ENCODE measurements at places on chromosomes 3 and 15. TPM values are rescaled to one million over a fixed set of nuclear protein-coding genes. Genes with fewer than 3 reads are reported as not detected.

- DNase-seq = no peak
Observed at GRCh38 chr3:123392871-123393620, 55.8 kb downstream of the ADCY5 start.

GRCh38 chr15:33068511-33068990 lies 126.0 kb downstream of the FMN1 start:
- no peak for DNase-seq

GRCh38 chr3:94024385-94024784 lies 4.0 kb downstream of the STX19 start:
- DNase-seq = no peak

DNA sequence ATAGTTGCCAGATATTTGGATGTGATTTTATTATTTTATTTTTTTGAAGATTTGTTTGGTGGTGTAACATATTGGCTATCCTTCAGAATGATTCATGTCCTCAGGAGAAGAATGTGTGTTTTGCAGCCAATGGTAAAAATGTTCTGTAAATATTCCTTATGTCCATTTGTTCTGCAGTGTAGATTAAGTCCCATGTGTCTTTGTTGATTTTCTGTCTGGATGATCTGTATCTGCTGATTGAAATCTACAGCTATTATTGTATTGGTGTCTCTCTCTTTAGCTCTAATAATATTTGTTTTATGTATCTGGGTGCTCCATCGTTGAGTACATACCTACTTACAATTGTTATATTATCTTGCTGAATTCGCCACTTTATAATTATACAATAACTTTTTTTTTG lies 1641.7 kb downstream of the OTOL1 start:
- DNase-seq = no peak

- DNase-seq = no peak
Observed at GRCh38 chr3:65927576-65927975, 111.1 kb downstream of the MAGI1 start.

DNA sequence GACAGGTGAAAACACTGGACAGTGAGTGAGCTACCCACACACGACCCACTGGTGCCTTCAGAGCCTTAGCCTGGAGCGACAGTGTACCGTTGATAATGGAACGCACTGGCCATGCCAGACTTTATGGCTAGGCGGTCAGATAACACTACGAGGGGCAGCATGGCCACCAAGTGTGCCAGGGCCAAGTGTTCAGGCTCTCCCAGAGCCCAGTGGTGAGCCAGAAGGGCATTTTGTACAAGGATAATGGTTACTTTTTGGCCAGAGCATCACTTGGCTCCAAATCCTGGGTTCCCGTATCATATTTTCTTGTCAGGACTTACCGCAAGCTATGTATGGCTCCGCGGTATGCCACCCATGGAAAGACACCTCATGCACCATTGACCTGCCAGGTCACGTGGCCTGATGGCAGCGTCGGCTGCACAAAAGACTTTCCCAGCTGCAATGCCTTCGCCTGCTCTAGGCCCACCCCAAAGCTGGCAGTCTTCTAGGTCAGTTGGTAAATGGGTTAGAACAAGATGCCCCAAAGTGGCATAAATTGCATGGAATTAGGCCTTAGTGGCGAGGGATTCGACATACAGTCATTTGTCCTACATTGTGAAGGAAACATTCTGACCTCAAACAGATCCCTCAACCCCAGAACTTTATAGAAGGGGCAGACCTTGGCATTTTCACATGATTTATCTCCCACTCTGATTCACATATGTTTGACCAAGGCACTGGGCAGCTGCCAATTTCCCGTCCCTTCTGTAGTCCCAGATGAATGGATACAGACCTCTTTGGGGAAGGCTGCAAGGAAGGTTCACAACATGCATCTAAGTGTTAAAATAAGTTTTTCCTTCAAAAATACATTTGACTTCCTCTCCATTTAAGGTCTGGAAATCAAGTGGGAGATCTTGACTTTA lies 12.2 kb upstream of the SLC28A1 start:
- no peak for DNase-seq

DNA sequence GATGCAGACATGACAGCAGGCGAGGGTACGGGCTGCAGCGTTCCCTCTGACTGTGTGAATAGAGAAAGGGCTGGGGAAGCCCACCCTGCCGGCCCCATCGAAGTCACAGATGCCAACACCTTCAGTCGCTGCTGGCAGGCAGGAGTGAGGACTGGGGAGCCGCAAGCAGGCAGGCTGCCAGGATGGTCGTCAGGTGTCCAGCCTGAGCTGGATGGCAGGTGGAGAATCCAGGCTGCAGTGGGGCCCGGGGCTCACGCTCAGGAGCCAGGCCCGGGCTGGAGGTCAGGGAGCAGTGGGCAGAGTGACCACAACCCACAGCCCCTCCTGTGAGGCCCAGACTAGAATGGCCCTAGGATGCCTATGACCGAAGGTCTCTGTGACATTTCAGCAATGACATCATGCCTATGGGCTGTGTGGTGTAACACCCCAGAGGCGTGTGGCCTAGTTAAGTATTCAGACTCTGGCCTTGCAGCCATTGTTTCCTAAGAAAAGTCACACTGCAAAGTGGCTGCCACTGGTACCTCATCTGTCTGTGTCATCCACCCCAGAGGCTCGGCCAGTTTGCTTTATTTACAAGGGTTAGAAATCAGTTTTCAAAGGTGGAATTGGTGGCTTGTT lies 15.7 kb downstream of the PRR23E start:
- DNase-seq = no peak

The MORF4L1 gene
- total RNA-seq = 376 TPM

- no peak for DNase-seq
Observed at GRCh38 chr3:17394541-17395155, 347.8 kb downstream of the TBC1D5 start.

The CIB2 gene
- total RNA-seq = 0.63 TPM

The IFRD2 gene
- total RNA-seq = 46.7 TPM

DNA sequence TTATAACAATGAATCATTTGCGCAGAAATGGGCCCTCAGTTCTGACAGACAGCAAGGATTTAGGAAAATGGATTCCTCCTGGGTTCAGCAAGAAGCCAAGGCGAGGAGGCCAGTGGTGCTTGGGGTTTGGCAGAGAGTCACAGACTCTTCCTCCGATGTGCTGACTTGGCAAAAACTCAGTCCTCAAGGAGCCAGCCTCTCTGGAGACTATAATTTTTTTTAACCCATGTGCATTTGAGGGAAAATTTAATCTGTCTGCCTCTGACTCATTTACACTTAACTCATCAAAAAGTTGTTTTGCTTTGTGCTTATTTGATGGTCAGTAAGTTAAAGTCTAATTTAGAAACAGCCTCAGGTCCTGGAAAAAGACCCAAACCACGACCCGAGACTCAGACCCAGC lies 34.2 kb upstream of the SLC24A5 start:
- no peak for DNase-seq

DNA sequence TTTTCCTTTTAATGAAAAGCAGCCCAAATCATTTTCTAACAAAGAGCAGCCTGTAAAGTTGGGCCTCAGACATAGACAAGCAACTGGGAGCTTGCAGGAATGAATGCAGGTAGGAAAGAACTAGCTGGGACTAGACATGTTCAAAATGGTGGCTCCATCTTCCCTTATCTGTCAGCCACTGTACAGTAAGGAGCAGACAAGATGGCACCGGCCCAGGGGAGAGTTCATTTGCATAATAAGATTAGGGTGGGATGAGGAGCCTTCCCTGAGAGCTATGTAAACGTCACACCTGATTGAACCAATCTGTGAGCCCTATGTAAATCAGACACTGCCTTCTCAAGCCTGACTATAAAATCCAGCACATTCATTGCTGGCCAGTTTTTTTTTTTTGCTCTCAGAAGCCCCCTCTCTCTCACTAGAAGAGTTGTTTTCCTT lies 59.7 kb upstream of the GK5 start:
- DNase-seq = no peak

The STT3B gene
- total RNA-seq = 151 TPM

- DNase-seq = no peak
Observed at GRCh38 chr15:67114846-67115585, 49.6 kb downstream of the SMAD3 start.

- no peak for DNase-seq
Observed at GRCh38 chr15:67980773-67981685, 73.1 kb upstream of the PIAS1 start.

The SLC28A2 gene
- total RNA-seq = not detected

The ASB14 gene
- total RNA-seq = not detected

GRCh38 chr3:18840535-18841137 lies 307.7 kb upstream of the KCNH8 start:
- DNase-seq = no peak

DNA sequence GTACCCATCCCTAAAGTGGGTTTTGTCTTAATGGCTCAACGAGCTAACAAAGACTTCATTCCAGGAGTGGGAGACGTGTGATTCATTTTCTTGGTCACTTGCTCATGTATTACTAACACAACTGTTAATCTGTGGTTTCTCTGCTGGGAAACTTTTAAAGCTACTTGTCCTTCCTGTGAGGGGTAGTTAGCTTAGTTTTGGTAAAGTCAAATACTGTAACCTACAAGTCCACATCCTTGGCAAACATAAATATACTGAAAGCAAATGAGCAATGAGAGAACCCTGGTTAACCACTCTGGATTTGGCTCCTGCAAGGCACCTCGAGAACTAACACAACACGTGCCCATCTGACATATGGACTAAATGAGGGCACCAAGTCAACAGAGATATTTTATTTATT lies 19.9 kb downstream of the NOX5 start:
- no peak for DNase-seq

The BCL2A1 gene
- total RNA-seq = 23.3 TPM

DNA sequence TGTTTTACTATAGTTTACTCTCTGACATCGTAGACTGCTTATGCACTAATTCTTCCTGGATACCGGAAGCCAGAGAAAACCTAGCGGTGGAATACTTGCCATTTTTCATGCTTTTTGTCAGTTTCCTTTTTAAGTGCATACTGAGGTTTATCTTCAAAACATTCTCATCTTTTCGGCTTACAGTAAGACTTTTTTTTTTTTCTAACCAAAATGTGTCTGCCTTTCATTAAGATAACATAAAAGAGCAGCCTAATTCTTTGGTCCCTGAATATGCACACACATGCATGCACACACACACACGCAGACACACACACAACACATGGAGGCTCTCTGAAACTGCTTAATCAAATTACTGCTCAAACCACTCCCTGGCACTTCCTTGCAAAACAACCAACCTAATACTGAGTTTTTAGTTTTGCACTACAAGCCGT lies 1.3 kb downstream of the ZNF445 start:
- DNase-seq = no peak

The NPAP1 gene
- total RNA-seq = not detected
